ENCODE measurements at places on chromosomes 1 and 21.
A peak's percentile ranks its signal among the peaks of the same experiment; 100 is the strongest.

- DNase-seq: no peak
Measured at GRCh38 chr1:244860914-244861610, 3.3 kb downstream of the HNRNPU start.

- no peak for DNase-seq
Measured at GRCh38 chr1:204523605-204524215, 7.5 kb downstream of the MDM4 start.

DNA sequence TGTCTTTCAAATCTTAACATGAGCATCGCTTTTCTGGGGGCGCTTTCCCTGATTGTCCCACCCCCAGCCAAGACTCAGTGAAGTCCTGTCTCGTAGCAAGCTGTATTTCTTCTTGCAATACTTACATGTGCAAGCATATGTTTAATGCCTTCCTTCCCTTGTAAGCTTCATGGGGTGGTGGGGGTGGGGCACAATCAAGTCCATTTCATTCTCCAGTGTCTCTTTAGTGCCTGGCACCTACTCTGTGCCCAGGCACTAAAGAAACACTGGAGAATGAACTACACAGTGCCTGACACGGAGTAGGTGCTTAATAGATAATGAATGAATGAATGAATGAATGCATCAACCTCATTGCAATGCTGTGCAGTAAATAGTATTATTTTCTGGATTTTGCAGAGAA lies 143.1 kb downstream of the PLPP3 start:
- DNase-seq: no peak

GRCh38 chr1:25642574-25643108 lies 26.1 kb downstream of the MAN1C1 start:
- DNase-seq: peak; percentile 67

GRCh38 chr1:34113362-34113761 lies 51.7 kb downstream of the CSMD2 start:
- DNase-seq: no peak

- DNase-seq: no peak
Measured at GRCh38 chr1:95095833-95096217, 21.3 kb upstream of the TLCD4 start.

DNA sequence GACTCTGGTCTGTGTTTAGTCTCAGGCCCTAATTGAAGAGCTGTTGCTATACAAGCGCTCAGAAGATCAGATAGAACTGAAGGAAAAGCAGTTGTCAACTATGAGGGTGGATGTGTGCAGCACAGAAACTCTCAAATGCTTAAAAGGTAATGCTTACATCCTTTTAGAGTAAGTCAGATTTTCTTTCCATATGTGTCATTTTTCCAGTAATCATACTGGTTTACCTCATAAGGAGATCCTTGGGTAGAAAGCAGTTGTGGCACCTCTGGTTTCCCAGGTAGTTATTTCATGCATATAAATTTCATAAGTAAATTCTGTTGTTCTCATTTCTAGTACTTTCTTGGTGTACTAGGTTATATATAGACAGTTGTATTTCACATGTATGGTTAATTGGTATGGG lies 43.0 kb upstream of the TARS2 start:
- DNase-seq: no peak

- DNase-seq: no peak
Measured at GRCh38 chr21:34844924-34845238, 176.1 kb downstream of the CLIC6 start.

DNA sequence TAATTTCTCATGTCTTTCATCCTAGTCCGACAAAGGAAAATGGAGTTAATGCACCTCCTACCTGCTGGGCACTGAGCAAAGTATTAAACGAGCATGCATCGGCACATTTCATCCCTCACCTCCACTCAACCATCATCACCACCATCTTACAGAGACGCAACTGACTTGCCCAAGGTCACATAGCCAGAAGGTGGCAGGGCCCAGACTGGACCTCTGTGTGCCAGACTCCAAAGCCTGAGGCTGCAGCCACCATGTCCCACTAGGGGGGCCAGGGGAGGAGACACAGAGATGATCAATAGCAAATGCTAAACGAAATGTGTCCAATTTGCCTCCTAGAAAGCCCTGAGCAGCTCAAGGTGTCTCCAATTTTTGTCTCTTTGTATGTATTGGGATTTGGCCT lies 163.7 kb upstream of the EDN2 start:
- DNase-seq: no peak

GRCh38 chr21:28309596-28309995 lies 683.1 kb downstream of the LTN1 start:
- no peak for DNase-seq

GRCh38 chr1:206636671-206637070 lies 1.3 kb downstream of the DYRK3 start:
- DNase-seq: no peak

Data from effector CD4-positive, alpha-beta T cell (primary cell).